ENCODE measurements at places on chromosomes 1 and 21.

DNA sequence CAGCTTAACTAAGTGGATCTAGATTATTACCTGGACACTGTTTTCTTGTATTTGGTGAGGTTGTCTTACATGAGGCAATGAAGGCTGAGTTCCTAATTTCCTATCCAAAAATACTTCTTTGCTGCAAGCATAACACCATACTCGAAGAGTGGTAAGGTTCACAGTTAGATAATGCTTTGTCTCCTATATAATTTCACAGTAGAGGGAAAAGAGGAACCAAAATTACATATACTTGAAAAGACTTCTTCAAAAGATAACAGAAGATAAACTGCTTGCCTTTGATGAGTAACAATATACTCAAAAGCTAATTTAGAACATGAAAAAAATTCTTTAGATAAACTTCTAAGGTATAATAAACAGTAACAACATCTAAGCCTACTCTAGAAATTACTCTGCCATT is 20.4 kb downstream of the USP33 start:
- no peak for DNase-seq

GRCh38 chr1:193590102-193590501 is 403.7 kb upstream of the B3GALT2 start:
- DNase-seq, result no peak

- peak; percentile 52 for DNase-seq
Measured at GRCh38 chr1:227038401-227038800, 98.3 kb downstream of the COQ8A start.

DNA sequence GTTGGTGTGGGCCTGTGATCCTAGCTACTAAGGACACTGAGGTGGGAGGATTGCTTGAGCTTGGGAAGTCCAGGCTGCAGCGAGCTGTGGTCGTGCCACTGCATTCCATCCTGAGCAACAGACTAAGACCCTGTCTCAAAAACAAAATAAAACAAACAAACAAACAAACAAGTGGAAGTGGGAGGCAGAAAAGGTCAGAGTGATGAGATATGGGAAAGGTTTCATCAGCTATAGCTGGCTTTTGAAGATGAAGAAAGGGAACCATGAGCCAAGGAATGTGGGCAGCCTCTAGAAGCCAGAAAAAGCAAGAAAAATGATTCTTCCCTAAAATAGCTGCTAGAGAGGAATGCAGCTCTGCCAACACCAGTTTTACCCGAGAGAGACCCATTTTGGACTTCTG is 10.6 kb upstream of the NUCKS1 start:
- no peak for DNase-seq

GRCh38 chr1:106584676-106585075 is 471.8 kb upstream of the PRMT6 start:
- DNase-seq, result no peak

DNA sequence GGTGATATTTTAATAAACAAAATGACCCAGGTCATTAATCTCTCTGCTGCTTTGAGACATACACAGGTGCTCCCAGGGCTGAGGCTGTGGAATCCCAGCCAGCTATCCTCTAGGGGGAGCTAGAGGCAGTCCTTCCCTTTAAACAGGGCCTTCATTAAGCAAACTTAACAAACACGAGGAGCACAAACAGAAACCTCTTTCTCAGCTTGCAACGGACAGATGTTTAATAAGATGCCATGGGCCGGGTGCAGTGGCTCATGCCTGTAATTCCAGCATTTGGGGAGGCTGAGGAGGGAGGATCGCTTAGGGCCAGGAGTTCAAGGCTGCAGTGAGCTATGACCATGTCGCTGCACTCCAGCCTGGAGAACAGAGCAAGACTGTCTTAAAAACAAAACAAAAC is 106.7 kb downstream of the HIVEP3 start:
- DNase-seq, result peak; percentile 52

- DNase-seq, result peak; percentile 63
Measured at GRCh38 chr1:218463194-218464156, 118.3 kb downstream of the TGFB2 start.

- no peak for DNase-seq
Measured at GRCh38 chr21:43375837-43376477, 51.0 kb downstream of the SIK1 start.

DNA sequence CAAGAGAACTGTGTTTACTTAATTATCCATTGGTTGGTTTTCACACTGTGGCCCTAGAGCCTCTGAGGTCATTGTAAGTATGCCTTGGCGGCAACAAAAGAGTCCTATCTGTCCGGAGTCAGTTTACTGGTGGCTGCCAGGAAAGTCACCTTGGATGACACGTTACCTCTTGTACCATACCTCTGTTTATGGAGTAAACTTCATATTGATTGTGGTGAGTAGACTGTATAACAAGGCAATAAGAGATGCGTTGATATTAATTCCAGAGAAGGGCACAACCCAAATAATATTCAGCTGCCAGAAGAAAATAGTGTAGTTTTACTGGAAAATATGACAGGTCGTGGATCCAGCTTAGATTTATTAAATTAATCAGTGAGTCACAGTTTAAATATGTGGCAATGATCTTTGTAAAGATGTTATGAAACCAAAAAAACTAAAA is 20.4 kb upstream of the KIF14 start:
- peak; percentile 67 for DNase-seq

- no peak for DNase-seq
Measured at GRCh38 chr1:118785246-118785645, 202.9 kb downstream of the TBX15 start.

- DNase-seq, result peak; percentile 69
Measured at GRCh38 chr1:67766141-67766978, 66.9 kb downstream of the GNG12 start.

- no peak for DNase-seq
Measured at GRCh38 chr1:119210296-119210649, 69.8 kb upstream of the WARS2 start.

- DNase-seq, result no peak
Measured at GRCh38 chr1:45836451-45836850, 33.0 kb downstream of the MAST2 start.

GRCh38 chr1:155645034-155645598 is 35.1 kb downstream of the MSTO1 start:
- DNase-seq, result no peak

DNA sequence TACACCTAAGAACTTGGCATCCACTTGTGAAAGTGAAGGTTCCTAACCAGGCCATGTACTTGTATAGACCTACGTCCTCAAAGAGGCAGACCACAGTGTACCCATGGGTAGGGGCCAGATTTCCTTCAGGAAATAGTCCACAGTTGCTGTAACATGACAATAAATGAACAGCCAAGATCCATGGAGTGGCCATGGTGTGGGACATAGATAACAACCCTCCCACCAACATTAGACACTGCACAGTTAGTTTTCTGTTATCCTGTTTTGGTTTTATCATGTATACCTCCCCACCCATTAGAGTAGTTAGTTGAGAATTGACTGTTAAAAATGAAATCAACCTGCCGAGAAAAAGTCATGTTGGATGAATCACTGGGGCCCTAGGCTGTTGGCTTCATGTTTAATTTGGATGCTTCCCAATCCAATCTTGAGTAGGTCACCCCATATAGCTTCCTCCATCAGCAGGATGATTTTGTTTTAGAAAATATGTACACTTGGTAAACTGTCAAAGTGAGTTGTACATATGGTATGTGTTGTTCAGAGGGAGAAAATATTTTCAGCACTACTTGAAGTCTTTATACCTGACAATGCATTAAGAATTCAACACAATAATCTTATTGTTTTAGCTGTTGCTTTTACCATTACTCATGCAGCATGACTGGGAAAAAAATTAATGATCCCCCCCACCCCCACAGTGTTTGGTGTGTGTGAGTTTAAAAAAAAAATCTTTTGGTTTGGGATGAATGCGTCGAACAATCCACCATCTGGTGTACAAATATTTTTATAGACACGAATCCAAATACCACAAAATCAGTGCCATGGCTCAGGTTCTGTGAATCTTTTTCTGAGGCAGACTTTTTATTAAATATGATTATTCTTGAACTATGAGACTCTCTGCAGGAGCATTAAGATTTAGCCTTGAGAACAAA is 88.3 kb upstream of the ARHGAP29 start:
- DNase-seq, result peak; percentile 98

GRCh38 chr1:7284839-7285435 is 486.2 kb upstream of the VAMP3 start:
- no peak for DNase-seq

DNA sequence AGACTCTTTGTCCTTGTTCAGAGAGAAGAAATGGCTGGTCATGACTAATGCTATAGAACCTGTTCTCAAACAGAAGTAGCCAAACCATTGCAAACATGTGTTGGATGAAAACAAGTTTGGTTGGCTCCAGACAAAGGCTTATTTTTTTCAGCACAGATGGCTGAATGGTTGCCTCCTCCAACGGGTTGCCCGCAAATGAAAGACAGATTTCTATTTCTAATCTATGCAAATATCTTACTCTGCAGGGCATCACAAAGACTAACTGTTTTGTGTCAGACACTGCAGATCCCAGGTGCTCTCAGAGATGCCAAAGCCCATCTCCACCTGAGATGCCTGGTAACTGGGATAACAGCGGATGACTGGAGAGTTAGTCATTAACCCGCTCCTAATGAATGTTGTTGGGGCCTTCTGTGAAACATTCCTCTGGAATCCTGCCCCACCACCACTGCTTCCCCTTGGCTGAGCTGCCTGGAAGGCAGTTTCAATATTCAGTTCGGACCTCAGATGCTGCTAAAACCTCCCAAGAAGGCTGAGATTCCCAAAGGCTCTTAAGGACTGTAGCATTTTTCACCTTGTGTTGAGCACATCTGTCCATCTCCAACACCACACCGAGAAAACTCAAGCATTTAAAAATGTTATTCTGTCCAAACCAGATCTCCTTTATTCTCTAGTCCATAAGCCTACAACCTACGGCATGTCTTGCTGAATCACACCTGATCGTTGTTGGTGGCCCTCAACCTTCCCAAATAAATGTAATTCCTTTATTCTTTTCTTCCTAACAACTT is 104.4 kb downstream of the PTPN14 start:
- DNase-seq, result peak; percentile 68

DNA sequence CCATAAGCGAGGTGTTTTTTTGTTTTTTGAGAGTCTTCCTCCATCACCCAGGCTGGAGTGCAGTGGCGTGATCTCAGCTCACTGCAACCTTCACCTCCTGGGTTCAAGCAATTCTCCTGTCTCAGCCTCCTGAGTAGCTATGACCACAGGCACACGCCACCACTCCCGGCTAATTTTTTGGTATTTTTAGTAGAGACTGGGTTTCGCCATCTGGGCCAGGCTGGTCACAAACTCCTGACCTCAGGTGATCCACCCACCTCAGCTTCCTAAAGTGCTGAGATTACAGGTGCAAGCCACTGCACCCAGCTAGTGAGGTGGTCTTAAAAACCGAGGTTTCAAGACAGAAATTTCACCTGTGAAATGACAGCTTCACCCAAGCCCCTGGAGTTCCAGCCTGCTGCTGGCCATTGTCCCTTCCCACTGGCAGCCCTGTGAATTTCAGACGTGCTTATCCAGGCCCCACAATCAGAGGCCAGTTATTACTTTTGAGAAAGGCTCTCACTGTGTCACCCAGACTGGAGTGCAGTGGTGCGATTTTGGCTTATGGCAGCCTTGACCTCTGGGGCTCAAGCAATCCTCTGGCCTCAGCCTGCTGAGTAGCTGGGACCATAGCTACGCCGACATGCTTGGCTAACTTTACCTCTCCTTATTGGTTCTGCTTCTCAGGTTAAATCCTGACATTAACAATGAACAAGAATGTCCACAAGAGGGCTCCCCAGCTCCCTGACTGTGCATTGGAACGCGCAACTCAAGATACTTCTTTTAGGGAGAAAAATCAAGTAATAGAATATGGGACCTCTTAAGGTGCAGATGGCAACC is 19.4 kb downstream of the ENO1 start:
- peak; percentile 51 for DNase-seq

DNA sequence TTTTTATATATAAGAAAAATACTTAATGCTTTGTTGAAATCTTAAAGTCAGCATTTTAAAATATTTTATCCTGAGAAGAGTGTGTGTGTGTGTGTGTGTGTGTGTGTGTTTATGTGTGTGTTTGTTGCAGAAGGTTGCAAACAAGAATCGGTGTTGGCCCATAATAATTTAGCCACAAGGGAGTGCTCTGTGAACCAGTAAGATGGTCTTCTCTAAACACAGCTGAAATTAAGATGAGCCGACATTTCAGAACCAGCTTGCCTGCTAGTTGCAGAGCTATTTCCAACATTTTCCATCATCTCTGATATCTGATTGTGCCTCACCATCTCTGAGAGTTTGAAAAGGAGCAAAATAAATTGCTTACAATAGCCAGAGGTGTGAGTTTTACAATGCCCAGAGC is 158.8 kb upstream of the SGIP1 start:
- DNase-seq, result peak; percentile 86
